Amygdala (tissue), 56 donors: ENCODE measurements at places on chromosomes 1 and 21.

DNA sequence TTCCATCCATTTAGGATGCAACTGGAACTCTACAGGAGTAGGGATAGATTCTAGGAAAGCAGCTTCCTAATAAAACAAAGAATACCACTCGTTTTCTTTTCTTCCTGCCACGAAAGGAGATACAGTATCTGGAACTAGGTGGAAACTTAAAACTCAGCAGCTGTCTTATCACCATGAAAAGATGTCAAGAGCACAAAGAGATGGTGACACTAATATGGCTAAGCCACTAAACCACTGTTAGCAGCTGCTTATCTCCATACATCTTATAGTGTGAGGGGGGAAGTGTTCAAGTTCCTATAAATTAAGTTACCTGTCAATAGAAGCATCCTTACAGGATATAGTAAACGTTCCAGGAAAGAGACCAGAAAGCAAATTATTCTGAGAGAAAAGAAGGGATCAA, 162.5 kb downstream of the TYW3 start:
- DNase-seq, result no peak

GRCh38 chr1:17274186-17275170, 25.6 kb downstream of the PADI3 start:
- no peak for DNase-seq

GRCh38 chr1:46689897-46690296, 18.2 kb downstream of the TEX38 start:
- DNase-seq, result no peak

DNA sequence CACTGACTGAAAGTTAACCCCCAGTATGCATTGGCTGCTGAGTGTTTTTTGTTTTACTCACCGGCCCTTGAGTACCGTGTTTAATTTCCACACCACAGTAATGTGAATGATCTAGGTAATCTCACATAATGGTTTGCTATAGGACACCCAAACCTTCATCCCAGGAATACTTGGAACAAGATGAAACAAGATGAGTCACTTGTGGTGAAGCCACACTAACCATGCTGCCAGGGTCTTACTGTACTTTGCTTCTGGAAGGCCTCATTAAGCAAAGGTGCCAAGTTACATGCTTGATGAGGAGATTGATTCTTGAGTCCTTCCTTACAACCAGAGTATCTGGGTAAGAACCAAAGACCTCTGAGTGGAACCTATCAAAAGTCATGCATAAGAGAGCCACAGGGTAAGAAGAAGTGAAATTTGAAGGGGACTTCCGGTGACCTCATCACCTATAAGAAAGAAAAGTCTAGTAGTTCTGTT, 163.3 kb downstream of the NRIP1 start:
- no peak for DNase-seq

DNA sequence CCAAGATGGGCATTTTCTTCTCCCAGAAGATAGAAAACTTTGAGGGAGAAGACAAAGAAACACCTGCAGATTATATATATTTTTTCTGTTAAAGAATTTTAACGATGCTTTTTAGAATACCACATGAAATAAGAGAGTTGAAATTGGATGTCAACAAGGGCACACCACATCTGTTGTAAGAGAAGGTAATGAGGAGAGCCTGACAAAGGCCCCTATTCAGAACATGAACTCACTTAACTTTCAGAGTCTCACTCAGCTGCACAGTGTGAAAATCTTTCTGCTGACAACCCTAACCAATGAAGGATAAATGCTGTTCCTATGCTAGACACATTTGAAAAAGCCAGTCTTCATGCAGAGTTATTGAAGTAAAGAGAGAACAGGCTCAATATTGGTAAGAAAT, 7.3 kb downstream of the KRTAP22-2 start:
- no peak for DNase-seq

DNA sequence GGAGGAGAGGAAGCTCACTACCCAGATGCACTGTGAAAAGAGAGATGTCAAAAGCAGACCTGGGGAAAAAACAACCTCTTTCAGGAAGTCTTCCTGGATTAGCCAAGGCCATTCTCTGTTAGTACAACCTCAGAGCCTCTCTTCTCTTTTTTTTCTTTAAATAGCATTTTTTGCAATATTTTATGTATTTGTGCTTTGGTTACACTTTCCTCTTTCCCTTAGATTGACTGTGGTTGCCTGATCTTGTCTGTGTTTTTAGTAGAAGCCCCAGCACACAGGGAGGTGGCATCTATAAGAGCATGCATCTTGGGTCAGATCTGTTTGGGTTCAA, 18.8 kb downstream of the SLC26A9 start:
- DNase-seq, result no peak

DNA sequence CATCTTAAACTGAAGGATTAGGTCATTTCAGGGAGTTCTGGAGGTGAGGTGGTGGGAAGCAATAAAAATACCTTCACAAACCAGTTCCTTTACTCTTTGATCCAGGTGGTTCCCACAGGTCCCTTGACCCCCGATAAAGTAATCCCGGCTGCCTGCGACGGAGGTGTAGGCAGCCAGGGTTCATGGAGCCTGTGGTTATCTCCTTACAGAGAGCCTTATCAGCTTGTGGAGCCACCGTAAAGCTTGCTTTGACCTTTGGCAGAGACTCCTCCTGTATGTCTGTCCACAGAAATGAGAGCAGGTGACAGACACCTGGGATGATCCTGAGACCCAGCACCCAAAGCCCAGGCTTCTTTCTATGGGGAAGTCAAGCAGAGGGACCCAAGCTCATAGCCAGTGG, 243.4 kb downstream of the KIF26B start:
- no peak for DNase-seq

GRCh38 chr1:934991-935750, 11.4 kb downstream of the SAMD11 start:
- DNase-seq, result no peak

- DNase-seq, result no peak
Measured at GRCh38 chr1:214492401-214493075, 58.9 kb downstream of the PTPN14 start.

GRCh38 chr21:22575165-22575584, 1577.0 kb downstream of the NCAM2 start:
- no peak for DNase-seq

- DNase-seq, result no peak
Measured at GRCh38 chr1:117501281-117501680, 104.6 kb upstream of the TENT5C start.

DNA sequence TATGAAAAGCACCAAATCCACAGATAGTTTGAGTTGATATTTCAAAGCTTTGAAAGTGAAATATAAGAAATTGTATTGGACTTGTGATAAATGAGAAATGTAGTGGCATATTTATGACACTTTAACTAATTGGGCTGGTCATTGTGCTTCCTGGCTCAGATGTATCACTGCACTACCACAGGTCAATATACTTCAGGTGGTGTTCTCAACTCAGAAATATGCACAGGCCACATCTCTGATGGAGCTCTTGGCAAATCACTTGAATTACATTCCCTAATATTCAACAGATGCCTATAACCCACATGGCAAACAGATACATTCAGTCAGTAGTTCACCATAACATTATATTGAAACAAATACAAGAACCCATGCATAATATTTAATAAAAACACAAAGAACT, 209.6 kb downstream of the LYPLAL1 start:
- DNase-seq, result no peak

GRCh38 chr1:184911103-184911745, 63.1 kb downstream of the NIBAN1 start:
- no peak for DNase-seq

DNA sequence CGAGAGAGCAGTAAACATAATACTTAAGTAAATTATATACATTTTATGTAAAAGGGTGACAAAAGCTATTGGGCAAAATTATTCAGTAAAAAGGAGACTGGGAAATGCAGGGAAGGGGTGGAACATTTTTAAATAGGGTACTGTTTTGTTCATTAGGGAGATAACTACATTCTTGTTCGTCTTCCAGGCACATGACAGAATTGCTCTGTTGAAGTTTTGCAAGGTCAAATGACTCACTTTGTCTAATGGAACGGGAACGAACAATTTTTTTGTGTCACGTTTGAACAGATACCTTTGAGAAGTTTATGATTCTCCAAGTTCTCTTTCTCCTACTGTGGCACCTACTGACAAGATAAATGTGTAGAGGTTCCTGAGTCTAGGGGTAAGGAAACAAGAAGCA, 382.3 kb upstream of the ZRANB2 start:
- DNase-seq, result no peak

DNA sequence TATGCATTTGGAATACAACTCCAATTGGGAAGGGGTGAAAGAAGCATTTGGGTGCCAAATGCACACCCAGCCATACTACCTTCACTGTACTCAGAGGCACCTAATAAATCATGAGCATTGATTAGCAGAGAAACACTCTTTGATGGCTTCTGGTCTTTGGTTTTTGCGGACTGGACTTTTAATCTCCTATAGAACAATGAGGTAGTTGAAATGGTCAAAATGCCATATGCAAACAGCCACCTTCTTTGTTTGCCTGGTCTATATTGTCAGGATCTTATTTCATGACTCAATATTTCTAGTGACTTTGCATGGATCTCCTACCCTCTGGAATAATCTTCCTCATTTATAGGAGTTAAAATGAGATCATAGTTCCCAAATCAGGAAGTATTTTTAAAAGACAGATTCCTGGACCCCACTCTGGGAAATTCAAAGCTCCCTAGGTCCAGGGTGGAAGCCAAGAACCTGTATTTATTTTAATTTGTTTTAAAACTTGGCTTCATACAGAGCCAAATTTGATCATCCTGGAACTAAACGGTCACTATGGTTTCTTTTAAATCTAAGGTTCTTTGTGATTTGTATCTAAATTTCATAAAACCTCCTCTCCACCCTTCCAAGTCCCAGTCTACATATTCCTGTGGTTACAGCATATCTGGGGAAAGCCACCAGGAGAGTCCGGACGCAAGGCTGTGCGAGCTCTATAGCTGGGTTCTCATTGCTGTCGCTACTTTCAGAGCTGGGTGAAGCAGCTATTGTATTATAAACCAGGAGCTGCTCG, 8.7 kb downstream of the FAM3B start:
- no peak for DNase-seq

DNA sequence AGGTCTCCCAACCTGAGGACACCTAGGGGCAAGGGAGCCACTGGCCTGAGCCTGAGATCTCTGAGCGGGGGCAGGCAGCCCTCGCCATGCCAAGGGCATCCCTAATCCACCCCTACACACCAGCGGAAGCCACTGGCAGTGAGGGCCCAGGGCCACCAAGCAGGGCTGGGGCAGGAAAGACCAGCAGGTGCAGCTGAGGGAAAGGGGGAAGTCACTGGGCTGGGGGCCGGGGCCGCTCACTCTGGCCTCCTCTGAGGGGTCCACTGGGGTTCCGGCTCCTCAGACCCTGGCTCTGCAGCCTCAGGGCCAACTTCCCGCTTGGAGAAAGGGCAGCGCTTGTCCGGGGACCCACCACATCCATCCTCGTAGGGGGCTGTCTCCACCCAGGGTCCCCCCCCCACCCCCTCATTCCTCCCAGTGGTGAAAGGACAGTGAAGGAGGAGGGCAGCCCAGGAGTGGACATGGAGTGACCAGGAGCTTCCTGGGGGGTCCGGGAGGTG, 42.5 kb upstream of the ACTRT2 start:
- DNase-seq, result no peak

- no peak for DNase-seq
Measured at GRCh38 chr21:35510957-35511695, 462.0 kb upstream of the RUNX1 start.

GRCh38 chr1:203180611-203181330, 5.1 kb upstream of the MYBPH start:
- DNase-seq, result no peak

DNA sequence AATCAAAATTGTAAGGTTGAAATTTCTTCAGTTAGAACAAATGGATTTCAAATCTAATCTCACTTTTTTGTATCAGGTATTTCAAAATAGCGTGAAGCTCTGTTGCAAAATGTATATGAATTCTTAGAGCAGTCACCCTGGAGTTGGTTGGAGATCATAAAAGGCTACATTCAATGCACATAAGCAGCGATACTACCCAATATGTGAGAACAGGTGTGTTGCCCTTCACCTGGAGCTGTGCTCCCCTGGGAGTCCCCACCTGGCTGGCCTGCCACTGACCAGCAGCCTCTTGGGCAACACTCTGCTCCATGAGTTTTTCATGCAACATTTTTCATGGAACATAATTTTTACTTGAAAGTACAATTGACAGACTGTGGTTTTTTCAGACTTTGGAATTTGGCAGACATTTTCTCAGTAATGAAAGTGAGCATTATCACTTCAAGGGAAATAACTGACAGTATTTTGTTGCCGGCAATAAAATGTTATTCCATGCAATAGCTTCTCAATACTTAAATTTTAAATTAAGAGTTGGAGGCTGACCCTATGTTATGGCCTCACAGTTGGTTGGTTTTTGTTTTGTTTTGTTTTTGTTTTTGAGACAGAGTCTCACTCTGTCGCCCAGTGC, 95.1 kb downstream of the ST3GAL3 start:
- DNase-seq, result no peak

DNA sequence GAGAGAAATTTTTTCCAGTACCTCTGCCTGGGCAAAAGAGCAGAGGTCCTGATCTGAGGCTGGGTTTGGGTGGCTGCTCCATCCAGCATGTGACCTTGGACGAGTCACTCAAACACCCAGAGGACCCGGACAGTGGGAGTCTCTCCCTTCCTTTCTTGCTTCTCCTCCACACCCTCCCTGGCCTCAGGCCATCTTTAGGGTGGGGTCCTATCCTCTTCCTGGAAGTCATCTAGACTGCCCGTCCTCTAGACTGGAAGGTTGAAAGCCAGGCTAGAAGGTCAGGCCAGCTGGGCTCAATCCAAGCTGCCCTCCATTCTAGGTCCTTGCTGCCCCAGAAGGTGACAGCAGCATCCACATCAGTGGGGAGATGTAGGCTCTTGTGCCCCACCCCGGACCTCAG, 599.5 kb downstream of the MATN1 start:
- no peak for DNase-seq

DNA sequence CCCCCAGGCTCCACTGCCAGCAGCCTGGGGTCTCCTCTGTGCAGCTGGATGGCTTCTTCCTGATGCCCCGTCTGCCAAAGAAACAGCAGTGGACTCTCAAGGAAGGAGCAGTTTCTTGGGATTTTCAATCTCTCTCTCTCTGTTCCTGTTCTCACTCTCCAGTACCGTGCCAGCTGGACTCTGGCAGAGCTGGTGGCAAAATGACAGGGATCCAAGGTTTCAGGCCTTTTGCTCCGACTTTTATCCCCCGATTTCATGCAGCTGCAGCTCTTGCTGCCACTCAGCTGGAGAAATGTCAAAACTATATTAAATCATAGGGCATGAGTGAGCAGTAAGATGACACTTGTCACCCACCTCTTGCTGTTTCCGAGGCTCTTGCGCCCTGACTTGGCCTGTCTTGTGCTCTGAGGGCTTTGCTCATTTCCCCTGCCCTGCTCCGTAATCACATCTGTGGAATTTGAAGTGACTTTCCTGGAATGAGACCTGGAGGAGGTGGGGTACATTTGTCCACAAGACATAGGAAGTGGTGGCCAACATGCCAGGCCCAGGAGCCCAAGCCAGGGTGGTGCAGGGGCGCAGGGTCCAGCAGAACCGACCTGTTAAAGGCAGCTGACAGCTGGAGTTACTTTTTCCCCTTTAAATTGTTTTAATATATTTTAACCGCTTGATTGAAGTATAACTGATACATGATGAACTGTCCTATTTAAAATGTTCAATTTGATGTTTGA, 576.2 kb downstream of the PTPRU start:
- no peak for DNase-seq

GRCh38 chr1:208778417-208778816, 534.2 kb upstream of the PLXNA2 start:
- no peak for DNase-seq

GRCh38 chr1:58896246-58897183, 112.7 kb upstream of the JUN start:
- DNase-seq, result no peak
